ENCODE measurements at places on chromosomes 1 and 21.
A peak's percentile ranks its signal among the peaks of the same experiment; 100 is the strongest.

GRCh38 chr1:33815061-33815460 lies 48.8 kb upstream of the HMGB4 start:
- DNase-seq: no peak

GRCh38 chr1:56758794-56759193 lies 60.4 kb downstream of the FYB2 start:
- DNase-seq: no peak

DNA sequence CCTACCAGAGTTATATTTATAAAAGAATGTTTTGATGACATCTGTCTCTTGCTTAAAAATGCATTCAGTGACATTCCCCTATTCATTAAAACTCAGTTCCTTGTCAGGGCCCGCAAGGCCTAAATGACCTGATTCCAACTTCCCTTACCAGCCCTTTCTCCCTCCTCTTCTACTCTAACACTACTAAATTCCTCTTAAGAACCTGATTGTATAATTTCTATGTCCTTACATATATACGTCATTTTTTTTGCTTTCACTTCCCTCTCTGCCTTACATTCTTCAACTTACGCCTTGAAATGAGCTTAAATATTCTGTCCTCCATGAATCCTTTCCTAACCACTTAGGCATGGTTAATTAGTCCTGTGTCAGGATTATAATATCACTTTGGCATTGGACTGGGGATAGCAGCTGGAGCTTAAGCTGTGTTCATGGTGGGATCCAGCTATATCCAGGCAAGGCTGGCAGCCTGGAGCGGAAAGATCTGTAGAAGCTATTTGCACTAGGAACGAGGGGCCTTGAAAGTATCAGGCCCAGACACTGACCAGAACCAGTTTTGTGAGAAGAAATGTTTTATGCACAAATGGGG lies 360.2 kb upstream of the PTBP2 start:
- DNase-seq: no peak

GRCh38 chr21:37562920-37563640 lies 196.5 kb downstream of the DYRK1A start:
- no peak for DNase-seq

DNA sequence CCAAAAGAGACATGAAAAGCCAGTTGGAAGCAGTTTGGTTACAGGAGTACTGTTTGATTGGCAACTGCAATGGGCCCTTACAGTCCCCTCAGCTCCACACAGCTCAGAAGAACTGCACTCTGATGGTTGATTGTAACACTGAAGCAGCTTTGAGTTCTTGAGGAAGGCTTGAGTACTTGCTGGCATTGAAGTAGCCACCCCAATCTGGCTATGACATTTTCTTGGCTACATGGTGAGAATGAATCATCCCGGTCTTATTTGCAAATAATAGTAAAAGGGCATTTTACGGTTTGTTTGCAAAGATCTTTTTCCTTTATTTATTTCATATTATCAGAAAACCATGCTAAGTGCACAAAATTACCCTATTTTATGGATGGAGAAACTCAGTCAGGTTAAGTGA lies 159.7 kb upstream of the BEND5 start:
- DNase-seq: no peak

- no peak for DNase-seq
Observed at GRCh38 chr1:206716870-206717673, 32.4 kb downstream of the MAPKAPK2 start.

GRCh38 chr1:98452162-98452561 lies 209.4 kb upstream of the SNX7 start:
- no peak for DNase-seq

- no peak for DNase-seq
Observed at GRCh38 chr21:27017246-27017645, 50.4 kb upstream of the ADAMTS5 start.

DNA sequence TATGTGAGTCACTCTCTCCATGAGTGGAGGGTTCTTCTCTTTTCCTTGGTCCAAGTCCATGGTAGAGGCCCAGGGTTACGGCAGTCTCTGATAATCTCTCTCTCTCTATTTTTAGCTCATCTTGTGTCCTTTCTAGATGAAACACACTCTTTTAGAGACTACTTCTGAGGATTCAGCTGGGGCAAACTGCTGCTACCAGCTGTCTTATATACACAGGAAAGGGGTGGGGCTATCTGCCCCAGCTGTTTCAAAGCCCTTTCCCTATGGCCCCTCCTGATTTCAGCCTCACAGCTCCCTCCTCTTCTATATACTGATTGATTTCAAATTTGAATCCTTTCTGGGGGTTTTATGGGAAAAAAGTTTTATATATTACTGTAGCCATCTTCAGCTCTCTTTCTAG lies 324.8 kb downstream of the RWDD3 start:
- no peak for DNase-seq

DNA sequence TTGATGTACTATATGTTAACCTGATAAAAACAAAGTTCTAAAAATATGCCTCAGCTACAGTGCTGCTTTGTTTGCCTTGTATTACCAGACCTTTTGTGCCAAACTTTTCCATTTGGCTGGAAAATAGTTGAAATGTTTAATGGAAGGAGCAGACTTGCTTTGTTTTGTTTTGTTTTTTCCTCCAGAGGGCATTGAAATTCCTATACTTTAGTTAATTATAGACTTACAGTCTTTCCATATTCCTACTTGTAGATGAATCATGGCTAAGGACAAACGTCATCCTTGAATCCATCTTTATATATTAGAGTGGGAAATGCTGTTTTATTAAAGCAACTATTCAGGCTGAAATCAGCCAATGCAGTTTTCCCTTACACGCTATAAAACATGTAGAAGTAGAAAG lies 6.7 kb downstream of the CAP1 start:
- no peak for DNase-seq

GRCh38 chr21:35381743-35382310 lies 332.7 kb upstream of the RUNX1 start:
- no peak for DNase-seq

DNA sequence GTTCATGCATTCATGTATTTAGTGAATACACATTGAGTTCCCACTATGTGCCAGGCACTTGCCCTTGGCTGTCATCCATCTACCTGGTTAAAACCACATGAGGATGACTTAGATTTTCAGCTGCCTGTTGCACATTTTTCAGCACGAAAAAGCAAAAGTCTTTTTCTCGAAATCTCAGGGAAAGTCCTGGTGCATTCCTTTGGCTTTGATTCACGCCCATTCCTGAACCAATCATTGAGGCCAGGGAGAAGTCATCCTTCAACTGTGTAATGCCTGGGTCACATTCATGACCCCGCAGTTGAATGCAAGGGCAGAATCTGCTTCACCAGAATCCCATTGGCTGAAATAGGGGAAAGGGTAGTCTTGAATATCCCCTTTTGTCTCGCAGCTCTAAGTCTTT lies 84.4 kb downstream of the RNF220 start:
- DNase-seq: no peak

DNA sequence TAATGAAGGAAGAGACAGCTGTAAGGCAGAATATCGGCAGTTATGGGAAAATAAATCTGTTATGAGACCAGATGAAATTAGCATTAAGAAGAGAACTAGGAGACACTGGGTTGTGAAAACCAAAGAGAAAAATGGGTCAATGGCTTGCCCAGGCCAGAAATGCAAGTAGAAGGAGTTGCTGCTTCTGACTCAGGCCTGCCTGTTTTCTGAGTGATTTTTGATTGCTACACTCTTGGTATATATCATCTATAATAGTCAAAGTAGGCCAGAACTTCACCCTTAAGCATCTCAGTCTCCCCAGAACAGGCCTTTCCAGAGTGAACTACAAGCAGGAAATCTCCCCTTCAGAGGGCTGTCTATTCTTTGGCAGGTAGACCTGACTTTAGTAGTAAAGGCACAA lies 107.0 kb downstream of the NRIP1 start:
- DNase-seq: no peak

DNA sequence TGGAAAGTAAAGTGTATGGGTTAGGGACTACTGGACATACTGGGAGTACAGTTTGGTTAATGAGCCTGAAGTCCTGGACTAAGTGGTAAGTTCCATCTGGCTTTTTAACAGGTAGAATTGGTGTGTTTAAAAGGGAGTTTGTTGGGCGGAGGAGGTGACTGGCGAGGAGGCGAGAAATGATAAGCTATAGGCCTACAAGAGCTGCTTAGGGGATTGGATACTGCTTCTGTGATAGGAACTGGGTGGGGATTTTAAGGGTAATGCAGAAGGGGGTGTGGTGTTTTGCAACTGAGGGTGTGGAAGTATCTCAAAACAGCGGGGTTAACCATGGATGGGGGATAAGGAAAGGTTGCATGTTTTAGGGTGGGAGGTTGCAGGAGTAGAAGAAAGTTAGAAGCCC lies 3.5 kb downstream of the ERVH48-1 start:
- no peak for DNase-seq

DNA sequence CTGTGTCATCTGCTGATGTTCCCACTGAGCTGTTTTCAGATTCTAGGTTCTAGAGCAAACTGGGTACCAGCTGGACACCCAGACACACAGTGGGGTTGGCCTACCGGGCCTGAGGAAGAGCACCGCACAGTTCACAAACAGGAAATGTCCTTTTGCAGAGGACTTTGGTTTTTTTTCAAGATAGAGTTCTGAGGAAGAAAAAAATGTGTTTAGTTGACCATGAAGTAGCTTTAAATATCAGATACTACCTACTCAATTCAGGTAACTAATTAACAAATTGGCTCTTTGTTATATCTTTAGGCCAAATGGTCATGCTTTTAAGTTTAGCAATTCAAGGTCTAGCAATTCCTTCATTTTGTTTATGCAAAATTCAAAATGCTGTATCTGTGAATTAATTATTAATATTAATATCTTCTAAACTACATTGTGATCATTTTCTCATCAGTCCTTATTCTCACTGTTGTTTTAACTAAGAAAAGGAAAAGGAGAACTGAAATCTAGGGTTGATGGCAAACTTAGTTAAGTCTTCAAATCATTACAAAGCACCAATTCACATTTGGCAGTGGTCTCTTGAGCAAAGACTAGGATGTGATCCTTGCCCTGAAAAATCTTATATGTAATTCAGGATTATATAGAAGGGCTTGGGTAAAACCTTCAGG lies 17.2 kb upstream of the NCF2 start:
- no peak for DNase-seq

DNA sequence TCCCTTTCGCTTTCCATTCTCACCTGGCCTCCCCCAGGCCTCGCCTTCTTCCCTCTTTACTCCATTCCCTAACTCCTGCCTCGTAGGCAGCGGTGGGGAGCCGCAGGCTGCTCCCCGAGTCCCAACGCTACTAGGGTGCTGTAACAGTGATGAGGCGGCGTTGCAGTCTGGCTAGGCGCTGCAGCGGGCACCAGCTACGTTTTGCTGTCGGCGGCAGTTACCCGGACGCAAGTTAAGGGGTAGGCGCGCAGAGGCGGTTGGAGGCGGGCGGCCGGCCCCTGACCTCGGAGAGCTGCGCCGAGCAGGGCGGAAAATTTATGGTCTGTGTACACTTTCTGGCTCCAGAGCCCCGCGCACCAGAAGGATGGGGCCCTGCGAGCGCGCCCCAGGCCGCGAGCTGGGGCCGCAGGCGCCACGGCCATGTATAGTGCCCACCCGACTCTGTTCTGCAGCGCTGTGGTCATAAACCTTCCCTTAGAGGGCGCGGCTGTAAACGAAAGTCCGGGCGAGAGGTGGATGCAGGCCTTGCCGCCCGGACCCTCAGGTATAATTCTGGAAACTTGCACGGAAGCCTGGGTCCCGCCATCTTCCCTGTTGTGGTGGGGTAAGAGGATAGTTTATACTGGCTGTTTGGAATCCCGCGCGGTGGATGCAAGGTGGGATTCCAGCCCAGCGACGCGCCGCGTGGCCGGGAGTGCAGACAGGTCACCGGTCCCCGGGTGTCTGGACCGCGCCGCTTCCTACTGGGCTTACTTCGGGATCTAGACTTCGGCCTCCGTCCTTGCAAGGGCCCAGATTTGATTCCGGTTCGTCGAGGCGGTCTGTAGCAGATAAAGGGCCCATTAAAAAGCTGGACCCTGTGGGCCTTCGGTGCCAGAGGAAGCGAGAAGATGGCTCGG lies 15.0 kb downstream of the HLX start:
- no peak for DNase-seq

DNA sequence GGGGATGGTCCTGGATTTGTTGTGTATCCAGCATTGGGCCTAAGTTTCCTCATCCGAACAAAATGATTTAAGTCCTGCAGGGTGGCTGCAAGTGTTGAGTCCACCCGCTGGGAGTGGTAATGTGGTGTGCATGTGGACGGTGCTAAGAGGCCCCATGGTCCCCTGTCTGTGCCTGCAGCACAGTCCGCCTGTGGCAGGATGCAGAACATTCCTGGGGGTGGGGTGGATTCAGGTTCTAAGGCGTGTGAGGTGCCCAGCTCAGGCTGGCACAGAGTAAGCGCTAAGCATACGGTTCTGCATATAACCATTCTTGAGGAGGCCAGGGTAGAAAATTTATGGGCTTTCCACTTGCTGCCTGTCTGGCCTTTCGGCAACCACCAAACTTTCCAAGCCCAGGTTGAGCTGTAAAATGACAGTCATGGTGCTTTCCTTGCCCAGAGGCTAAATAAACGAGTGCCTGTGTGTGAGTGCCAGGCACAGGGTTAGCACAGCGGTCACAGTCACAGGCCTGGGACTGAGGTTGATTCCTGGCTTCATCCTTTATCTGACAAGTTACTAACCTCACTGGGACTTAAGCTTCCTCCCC lies 30.7 kb downstream of the SLC2A1 start:
- DNase-seq: no peak

- DNase-seq: no peak
Observed at GRCh38 chr1:158180741-158181576, at the start of gene CD1D. Gene CD1D, plus strand, starts transcription at chr1:158180895. Its CDS starts 207 bp downstream, at chr1:158181102.

DNA sequence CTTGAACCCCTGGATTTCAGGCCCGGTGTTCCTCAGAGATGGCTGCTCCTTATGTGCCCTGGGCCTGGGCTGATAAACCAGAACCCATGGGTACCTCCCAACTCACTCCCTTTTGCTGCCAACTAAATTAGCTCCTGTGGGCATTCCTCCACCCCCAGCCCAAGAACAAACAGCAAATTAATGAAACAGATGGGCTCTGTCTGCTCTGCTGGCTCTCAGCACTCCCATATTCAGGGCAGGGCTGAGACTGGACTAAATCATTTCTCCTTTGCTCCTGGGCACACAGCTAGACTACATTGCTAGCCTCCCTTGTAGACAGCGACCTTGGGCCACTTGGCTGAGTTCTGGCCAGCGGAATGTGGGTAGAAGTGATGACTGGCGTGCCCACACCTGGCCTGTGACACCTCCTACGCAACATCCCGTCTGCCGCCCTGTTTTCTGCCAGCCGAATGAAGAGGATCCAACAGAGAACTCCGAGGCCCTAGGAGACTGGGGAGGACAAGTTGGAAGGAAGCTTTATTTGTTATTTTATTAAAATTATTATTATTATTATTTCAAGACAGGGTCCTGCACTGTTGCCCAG lies 101.9 kb upstream of the DISP3 start:
- no peak for DNase-seq

GRCh38 chr1:200240656-200241055 lies 169.2 kb downstream of the ZNF281 start:
- DNase-seq: no peak

DNA sequence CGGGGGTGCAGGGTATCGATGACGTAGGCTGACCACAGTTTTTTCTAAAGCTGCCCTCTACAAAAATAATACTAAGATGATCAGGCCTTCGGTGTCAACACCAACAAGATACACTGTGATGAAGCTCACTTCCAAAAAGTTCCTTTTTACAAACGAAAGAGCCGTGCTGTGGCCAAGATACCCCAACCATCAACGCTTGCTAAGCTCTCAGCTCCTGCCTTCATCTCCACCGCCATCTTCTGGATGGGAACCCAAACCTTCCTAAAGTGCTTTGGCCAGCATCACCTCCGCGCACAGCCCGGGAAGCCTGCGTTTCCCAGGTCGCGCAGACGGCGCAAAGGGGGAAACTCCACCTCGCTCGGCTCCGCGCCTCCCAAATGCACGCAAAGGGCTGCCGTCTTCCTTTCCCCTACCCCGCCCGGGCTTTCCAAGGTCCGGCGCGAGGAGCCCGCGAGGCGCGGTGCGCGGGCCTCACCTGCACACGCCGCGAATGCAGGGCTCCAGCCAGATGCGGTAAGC lies 541 bp downstream of the USP48 start:
- DNase-seq: peak; percentile 24
